ENCODE measurements at places on chromosomes 13 and 19.

- DNase-seq: no peak
Observed at GRCh38 chr13:25860862-25861261, 191.0 kb downstream of the SHISA2 start.

GRCh38 chr13:31962731-31963370 lies 68.7 kb upstream of the FRY start:
- no peak for DNase-seq

GRCh38 chr13:81488021-81488420 lies 1147.1 kb upstream of the SPRY2 start:
- DNase-seq: no peak

GRCh38 chr19:45164577-45165335 lies 4.0 kb upstream of the NKPD1 start:
- DNase-seq: no peak

GRCh38 chr13:58051396-58051795 lies 419.9 kb downstream of the PCDH17 start:
- no peak for DNase-seq

- no peak for DNase-seq
Observed at GRCh38 chr13:65597839-65598818, 1632.0 kb downstream of the PCDH9 start.

DNA sequence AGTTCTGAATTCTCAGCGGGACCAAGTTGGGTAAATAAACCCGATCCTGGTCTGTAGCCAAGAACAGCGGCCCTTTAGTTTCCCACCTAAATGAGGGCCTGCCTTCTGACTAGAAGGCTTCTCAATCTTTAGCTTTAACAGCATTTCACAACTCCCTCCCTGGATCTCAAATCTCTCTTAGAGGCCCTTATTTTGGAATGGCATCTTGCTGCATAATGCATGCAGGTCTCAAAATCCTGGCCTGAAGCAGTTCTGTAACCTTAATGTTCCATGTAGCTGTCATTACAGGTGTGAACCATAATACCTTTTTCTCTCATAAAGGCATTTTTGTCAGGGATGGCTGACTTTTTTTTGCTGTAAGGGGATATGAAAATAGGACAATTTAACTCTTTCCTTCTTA lies 29.5 kb downstream of the ZNF90 start:
- DNase-seq: no peak

- no peak for DNase-seq
Observed at GRCh38 chr19:45448887-45449299, 18.9 kb upstream of the FOSB start.

DNA sequence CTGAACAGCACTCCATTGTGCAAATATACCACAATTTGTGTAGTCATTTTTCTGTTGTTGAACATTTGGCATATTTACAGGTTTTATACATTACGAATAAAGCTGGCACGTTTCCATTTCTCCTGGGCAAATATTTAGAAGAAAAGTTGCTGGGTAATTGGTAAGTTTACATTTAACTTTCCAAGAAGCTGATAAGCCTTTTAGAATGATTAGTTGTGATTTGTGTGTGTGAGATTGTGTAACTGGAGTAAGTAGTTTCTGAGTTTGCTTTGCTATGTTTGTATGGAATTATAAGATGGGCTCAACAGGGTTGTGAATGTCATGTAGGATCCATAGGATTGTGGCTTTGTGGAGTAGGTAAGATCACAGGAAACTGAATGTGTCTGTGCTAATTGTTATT lies 1.6 kb upstream of the ZNF529 start:
- no peak for DNase-seq

GRCh38 chr13:50892210-50892944 lies 17.2 kb upstream of the RNASEH2B start:
- DNase-seq: no peak

DNA sequence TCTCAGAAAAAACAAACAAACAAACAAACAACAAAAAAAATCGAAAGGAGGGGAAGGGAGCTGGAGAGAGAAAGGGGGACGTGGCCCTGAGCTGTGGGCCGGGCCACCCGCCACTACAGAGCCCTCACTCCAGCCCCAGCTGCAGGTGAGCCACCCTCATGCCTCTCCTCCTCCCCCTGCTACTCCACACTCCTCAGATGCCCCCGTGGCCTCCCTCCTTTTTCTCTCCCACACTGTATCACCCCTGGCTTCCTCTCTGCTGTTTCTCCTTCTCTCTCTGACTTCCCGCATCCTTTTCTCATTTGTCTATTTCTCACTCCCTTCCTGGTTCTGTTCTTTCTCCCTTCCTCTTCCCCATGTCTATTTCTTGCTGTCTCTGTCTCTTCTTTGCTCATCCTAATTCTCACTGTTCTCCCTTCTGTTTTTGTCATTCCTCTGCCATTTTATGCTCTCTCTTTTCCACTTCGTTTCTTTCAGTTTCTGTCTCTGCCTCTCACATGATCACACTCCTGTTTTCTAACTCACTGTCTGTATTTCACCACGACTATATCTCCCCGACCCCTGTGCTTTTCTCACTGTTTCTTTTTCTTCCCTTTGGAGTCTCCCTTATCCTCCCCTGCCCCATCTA lies 2.7 kb downstream of the KLK2 start:
- DNase-seq: no peak

- DNase-seq: no peak
Observed at GRCh38 chr13:30371649-30372265, 50.5 kb upstream of the UBE2L5 start.

GRCh38 chr13:96460609-96461008 lies 370.7 kb downstream of the HS6ST3 start:
- DNase-seq: peak; percentile 15

DNA sequence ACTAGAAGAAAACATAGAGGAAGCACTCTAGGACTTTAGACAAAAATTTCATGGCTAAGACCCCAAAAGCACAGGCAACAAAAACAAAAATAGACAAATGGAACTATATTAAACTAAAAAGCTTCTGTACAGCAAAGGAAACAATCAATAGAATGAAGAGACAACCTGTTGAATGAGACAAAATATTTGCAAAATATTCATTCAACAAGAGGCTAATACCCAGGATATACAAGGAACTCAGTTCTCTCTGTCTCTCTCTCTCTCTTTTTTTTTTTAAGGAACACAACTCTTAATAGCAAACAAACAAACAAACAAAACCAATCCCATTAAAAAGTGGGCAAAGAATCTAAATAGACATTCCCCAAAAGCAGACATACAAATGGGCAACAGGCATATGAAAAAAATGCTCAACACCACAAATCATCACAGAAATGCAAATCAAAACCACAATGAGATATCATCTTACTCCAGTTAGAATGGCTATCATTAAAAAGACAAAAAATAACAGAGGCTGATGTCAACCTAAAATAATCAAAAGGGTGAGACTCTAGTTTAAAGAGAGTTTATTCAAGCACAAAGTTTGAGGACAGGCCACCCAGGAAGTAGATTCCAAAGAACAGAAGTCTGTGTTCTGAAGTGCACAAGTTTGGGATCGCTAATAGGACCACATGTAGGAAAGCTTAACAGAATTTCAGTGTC lies 27.1 kb upstream of the SLC7A9 start:
- DNase-seq: no peak

DNA sequence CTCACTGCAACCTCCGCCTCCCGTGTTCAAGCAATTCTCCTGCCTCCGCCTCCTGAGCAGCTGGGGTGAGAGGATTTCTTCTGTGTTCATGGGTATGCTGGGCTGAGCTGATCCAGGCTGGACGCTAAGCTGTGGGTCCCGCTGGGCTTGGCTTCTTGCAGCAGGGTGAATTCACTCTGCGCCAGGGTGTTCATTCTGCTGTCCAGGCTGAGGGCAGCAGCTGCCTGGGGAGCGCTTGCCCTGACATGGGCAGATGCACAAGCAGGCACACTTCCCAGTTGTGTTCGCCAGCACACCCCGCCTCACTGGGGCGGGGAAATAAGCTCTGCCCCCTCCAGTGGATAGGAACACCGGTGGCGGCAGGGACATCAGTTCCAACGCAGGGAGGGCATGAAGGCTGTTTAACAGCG lies 7.3 kb upstream of the INAFM1 start:
- no peak for DNase-seq

GRCh38 chr13:99347335-99347878 lies 40.2 kb upstream of the GPR183 start:
- no peak for DNase-seq

- DNase-seq: no peak
Observed at GRCh38 chr13:69274231-69274630, 833.4 kb upstream of the ATXN8OS start.

DNA sequence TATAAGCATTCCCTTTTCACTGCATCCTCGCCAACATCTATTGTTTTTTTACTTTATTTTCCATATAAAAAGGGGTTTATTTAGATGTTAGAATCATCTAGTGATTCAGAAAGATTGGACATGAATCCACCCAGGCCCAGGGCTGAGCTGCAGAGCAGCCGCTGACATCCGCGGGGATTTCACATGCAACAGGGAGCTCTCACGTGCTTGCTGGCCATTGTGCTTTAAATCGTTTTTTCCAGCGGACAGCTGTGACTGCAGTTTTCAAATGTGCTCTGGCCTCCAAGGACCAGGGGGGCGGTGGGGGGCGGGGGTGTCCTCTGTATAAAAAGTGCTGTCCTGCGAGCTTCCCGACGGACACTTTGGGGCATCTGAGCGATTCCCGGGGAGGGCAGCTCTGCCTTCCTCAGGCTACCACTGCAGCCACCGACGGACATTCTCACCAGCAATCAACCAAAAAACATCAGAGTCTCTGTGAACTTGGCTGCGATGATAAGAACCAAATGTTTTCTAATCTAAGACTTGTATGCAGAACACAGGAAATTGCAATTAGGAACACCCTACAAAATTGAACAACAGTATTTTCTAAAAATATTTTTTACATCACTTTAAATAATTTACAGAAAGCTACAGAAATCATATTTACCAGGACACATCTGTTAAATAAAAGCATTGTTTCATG lies 12.6 kb downstream of the RB1 start:
- DNase-seq: no peak

GRCh38 chr19:45999653-46000121 lies 4.4 kb downstream of the CCDC61 start:
- no peak for DNase-seq

GRCh38 chr19:2461751-2462634 lies 5.2 kb upstream of the LMNB2 start:
- no peak for DNase-seq

DNA sequence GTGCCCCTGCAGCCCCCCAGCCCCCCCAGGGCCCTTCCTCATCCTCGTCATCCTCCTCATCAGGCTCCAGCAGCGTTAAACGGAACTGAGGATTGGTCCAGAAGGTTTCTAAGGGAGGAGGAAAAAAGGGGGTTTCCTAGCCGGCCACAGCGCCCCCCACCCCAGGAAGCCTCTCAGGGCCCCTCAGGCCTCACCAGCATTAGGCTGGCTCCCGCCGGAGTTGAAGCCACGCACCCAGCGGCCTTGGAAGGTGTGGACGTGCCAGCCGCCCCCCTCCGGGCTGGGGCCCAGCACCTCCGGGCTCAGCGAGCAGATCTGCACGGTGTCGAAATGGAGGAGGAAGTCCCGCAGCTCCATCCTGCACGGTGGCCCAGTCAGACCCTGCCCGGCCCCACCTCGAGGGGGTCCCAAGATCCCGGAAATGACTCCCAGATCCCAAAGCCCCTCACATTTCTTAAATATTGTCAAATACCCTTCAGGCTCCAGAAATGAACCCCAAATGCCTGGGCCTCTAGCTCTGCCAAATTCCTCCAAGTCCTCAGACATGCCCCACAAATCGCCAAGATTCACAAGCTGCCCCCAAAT lies 6.9 kb downstream of the CAPN12 start:
- no peak for DNase-seq

DNA sequence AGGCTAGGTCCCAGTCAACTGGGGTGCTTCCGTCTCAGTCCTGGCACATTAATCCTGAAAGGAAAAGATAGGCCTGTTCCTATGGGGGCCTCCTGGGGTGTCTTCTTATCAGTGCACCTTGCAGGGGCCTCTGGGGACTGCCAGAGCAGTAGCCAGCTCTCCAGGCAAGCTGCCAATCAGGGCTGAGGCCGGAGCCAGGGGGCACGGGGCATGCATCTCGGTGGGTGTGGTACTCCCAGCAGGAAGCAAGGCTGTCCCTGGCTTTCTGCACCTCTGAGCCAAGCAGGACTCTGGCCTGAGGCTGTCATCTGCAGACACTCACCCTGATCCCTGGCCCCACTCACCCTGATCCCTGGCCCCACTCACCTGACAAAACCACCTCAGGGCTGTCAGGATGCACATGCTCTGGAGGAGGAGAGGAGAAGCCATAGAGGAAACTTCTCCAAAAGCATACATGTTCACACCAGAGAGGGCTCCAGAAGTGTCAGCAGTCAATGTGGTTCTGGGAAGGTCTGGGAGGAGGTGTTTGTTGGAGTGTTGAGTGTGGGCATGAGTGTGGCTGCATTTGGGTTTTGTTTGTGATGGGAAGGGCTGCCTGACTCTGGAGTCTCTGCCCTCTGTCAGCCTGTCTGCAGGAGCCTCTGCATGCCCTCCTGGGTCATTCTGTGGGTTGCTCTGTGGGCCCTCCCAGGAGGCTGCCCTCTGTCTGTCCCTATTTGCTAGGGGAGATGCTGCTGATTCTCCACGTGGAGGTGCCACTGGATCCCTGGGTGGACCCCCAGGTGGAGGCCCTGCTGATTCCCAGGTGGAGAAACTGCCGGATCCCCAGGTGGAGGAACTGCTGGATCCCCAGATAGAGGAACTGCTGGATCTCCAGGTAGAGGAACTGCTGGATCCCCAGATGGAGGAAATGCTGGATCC lies 22.7 kb upstream of the KCTD15 start:
- DNase-seq: no peak

DNA sequence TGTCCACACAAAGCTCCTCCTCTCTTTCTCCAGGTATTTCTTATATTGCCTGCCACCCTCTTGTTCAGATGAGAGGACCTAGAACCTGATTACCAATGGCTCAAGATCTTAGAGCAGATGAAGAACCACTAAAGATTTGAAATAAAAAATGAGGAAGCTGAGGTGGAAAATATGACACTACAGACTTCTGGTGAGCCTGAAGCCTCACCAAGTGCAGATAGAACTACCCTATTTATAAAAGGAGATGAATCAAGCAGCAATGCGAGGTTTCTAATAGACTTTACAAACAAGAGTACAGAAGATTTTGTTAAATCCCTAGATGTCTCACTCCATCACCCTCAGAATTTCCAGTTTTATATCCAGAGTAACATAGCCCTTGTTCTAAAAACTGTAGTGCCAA lies 345.8 kb downstream of the TBC1D4 start:
- no peak for DNase-seq

DNA sequence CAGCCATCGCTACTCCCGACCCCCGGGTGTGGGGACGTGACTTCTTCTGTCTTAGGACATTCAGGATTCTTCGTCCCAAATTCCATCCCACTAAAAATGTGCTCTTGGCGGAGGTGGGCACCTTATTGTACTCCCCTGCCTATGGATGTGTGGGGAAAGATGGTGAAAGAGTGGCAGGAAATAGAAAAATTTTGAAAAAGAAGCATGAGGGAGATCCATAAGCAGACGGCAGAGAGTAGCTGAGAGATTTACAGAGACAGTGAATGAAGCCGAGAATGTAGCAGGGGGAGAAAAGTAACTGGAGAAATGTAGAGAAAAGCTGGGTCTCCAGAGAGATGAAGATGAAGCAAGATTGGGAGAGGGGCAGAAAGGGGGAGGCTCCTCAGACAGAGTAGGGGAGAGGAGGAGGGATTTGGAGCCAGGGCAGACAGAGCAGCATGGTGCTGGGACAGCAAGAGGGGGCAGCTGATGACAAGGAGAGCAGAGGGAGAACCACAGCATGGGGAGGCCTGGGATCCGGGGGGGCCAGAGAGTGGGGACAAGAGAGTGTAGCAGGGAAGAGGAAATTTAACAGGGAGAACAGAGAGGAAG lies 843 bp downstream of the ZNF610 start:
- no peak for DNase-seq

GRCh38 chr13:95100525-95101433 lies 200.5 kb downstream of the ABCC4 start:
- no peak for DNase-seq

GRCh38 chr13:106462710-106463109 lies 72.8 kb downstream of the EFNB2 start:
- no peak for DNase-seq

- DNase-seq: no peak
Observed at GRCh38 chr13:113902986-113903775, 39.3 kb upstream of the GAS6 start.

All from NCI-H1092 (cell line).